Mesothelial cell of epicardium (in vitro differentiated cells): ENCODE measurements at places on chromosomes 16 and 17. TPM values are rescaled to one million over a fixed set of nuclear protein-coding genes. Genes with fewer than 3 reads are reported as not detected.

GRCh38 chr16:48820379-48820778 lies 210.4 kb upstream of the N4BP1 start:
- DNase-seq, result no peak

The RAD51C gene
- 28.8 to 31.7 TPM (median 30.3 TPM) in 3 replicates for total RNA-seq

The CXCL16 gene
- total RNA-seq, result 7.6 to 8.8 TPM (median 8.1 TPM) in 3 replicates

DNA sequence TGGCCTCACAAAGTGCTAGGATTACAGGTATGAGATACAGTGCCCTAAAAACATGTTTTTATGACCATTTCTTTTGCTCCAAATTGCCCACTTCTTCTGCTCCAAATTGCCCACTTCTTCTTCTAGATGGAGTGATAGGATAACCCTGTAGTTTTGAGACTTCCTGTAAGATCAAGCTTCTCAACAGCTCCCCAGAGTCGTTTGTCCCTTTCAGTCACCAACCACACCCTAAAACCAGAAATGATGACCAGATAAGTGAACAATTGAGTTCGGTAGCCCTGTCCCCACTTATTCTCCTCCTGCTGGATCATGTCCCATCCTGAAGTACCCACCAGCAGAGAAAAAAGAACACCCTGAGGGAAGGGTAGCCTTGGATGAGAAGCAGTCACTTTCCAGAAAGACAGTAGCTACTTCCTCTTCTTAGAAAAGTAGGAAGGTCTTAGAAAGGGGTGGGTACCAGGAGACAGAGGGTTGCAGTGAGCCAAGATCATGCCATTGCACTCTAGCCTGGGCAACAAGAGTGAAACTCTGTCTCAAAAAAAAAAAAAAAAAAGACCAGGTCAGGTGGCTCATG lies 2.5 kb downstream of the ODAD4 start:
- no peak for DNase-seq

GRCh38 chr16:58307583-58308312 lies 12.9 kb upstream of the PRSS54 start:
- DNase-seq, result no peak

The FBXW10B gene
- total RNA-seq, result 0.99 to 1.5 TPM (median 1.3 TPM) in 3 replicates

The SPATA32 gene
- total RNA-seq, result not detected in 3 replicates

- DNase-seq, result no peak
These were observed 400.2 kb downstream of the SEC14L1 start for GRCh38 chr17:77540975-77541374.

The EVPLL gene
- total RNA-seq, result not detected in 3 replicates

The CHST5 gene
- total RNA-seq, result 0.40 to 0.50 TPM (median 0.49 TPM) in 3 replicates

The IST1 gene
- total RNA-seq, result 307 to 309 TPM (median 309 TPM) in 3 replicates

DNA sequence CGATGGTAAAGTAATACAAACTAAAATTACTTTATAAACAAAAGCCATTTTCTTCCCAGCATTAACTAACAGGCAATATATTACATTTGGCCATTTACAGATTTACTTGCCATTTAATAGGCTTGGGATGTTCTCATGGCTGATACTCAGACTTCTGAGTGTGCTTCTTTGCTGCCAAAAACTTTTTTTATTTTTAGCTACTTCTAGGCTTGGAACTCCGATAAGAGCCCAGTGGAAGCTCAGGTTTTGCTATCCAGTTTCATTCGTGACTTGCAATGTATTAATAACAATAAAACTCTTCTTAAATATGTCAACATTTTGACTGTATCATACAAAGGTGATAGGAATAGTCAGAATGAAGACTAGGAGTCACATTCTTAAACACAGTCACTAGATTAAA lies 152.3 kb downstream of the ITFG1 start:
- no peak for DNase-seq

The UNC45B gene
- total RNA-seq, result not detected in 3 replicates

DNA sequence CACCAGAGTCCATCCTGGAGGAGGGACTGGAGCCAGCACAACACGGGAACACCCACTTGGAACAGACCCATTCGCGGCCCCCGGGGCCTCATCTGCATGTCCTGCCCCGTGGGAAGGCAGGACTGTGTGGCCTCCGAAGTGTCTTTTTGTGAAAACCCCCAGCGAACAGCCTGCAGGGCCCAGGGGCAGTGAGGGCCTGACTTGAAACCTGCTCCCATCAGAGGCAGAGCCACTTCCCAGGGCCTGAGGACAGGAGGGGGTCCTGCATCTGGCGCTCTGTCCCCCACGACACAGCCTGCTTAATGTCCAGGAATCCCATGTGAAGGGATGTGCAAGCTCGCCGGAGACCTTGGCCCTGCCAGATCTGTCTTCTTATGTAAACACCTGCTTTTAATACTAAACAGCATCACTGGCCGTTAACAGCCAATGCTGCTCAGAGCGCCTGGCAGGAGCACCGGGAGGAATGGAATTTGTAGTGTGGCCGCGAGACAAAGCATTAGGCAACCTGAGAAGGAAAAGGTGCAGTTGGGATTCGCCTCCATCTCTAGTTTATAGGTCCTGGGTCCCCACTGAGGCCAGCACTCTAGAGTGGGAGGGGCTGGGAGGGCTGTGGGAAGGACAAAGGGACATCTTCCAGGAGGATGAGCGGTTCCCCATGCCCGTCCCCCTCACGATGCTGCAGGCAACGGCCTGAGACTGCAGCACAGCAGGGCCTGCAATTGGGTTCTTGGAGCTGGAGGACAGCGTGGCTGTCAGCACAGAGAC lies 9.6 kb upstream of the EVPL start:
- DNase-seq, result no peak

DNA sequence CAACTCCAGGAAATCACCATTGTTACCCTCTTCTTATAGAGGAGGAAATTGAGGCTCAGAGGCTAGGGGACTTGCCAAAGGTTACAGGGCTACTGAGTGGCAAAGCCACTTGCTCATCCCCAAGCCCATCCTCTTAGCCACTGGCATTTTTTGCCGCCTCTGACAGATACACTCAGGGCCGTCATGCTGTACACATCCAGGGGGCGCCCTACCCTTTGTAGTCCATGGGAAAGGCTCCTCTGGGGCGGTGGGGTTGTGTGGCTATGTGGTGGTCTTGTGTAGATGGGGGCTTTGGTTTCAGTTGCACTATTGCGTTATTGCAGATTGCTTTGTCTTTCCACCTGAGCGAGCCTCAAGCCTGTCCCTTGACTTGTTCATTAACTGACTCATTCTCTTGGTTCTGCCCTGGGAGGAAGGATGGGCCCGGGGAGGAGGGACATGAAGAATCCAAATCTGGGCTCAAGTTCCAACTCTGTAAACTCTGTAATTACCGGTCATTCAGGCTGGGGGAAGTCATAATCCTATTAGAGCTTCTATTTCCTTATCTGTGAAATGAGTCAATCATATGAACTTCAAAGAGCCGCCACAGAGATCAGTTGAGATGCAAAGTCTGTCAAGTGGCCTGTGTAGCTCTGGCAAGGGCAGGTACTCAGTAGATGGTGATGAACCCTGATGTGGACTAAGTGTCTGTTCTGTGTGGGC lies 2.8 kb downstream of the NOS2 start:
- DNase-seq, result no peak

The COG4 gene
- 61.9 to 66.7 TPM (median 62.6 TPM) in 3 replicates for total RNA-seq

DNA sequence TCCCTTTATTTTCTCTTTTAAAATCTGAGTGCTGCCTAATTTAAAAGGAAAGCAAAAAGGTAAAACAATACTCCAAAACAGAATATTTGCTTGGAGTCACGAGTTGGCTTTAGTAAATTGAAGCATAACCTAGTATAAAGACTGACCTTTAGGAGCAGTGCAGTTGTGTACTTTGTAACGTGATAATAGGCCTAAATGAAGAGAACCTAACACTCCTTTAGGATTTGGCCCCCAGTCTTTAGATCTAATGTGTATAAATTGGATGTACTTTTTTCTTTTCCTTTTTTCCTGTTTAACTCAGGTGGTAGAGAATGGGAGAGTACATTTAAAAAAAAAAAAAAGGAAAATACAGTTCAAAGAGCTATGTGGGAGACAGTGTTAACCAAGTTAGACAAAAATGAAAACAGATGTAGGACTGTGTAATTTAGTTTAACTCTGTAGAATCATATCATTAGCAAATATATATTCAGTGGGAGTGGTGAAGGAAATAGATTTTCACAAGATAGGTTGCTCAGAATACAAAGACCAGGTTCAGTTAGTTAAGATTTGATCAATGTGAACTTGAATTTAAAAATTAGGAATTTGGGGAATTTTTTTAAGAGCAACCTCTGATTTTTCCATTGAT lies 16.8 kb downstream of the CPD start:
- no peak for DNase-seq
